Fibroblast of pulmonary artery (primary cell): ENCODE measurements at places on chromosomes 2 and 18.

GRCh38 chr2:175864137-175864850, 137.8 kb downstream of the LNPK start:
- no peak for DNase-seq

GRCh38 chr18:62524440-62525200, 1.8 kb downstream of the ZCCHC2 start:
- DNase-seq = peak; percentile 45

- no peak for DNase-seq
These were observed 1.7 kb downstream of the RMP24 start for GRCh38 chr18:35974181-35974580.

GRCh38 chr2:96703021-96703751, 36.7 kb downstream of the LMAN2L start:
- DNase-seq = no peak

GRCh38 chr2:71856773-71857525, 290.7 kb downstream of the CYP26B1 start:
- peak; percentile 30 for DNase-seq

GRCh38 chr18:67232406-67232805, 284.1 kb downstream of the DSEL start:
- peak; percentile 98 for DNase-seq

- DNase-seq = peak; percentile 62
These were observed 158.8 kb upstream of the SLC39A10 start for GRCh38 chr2:195498176-195498575.

- peak; percentile 95 for DNase-seq
These were observed 1.5 kb downstream of the PXDN start for GRCh38 chr2:1742681-1743395.

DNA sequence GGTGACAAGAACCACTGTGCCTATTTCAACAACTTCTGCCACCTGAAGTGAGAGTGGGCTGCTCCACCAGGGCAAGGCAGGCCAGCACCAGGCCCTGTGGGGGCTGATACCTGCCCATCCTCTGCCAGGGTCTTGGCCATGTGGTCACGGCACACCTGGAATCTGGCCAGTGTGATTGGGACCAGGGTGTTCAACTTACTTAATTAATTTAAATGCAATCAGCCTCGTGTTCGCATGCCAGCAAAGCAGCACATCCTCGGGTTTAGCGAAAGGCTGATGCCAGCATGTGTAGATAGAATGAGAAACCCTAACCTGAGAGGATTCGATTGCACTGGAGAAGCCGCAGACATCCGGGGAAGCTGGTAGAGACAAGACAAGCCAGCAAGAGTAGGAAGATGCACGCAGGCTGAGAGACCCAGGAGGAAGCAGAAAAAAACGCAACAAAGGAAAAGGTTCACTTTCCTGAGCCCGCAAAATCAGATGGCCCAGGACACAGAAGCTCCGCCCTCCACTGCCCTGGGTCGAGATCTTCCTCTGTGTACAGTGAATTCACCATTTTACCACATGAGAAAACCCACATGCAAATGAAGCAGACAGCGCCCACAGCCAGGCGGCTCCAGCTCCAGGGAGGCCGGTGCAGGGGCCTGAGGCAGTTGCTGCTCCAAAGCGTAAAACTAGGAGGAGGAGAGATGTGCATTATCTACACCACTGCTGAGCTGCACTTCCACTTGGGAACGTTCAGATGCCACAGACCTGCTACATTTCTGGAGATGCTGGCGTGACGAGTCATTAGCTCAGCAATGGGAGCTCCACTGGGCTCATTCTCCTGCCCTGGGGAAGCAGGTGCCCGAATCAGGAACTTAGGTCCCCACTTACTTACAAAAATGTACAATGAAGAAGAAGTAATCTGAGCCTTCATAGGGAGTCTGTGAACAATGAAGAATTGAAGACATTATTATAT, 92.1 kb downstream of the TMEM18 start:
- DNase-seq = no peak

- DNase-seq = peak; percentile 1
These were observed 226.8 kb upstream of the CHST9 start for GRCh38 chr18:27411911-27412310.

DNA sequence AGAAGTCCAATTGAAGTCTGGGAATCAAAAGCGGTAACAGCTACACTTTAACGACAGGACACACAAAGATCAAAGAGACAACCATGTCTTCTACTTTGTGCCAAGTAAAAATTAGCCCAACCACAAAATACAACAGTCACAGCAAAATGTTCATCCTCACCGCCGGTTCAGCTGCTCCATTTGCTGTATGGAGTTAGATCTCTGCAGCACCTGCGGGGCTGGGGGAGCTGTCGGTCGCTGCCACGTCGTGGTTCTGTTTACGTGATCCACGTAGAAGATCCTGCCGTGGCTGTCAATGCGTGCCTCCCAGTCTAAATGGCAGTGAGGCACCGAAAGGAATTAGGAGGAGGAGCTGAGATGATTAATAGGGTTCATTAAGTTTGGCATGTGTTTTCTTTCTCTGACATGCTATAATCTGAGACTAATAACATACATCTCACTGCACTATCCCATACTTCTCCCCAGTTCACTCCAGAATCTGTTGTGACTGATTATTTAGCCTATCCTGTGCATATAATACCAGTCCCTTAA, 136.5 kb upstream of the STK17B start:
- DNase-seq = no peak

DNA sequence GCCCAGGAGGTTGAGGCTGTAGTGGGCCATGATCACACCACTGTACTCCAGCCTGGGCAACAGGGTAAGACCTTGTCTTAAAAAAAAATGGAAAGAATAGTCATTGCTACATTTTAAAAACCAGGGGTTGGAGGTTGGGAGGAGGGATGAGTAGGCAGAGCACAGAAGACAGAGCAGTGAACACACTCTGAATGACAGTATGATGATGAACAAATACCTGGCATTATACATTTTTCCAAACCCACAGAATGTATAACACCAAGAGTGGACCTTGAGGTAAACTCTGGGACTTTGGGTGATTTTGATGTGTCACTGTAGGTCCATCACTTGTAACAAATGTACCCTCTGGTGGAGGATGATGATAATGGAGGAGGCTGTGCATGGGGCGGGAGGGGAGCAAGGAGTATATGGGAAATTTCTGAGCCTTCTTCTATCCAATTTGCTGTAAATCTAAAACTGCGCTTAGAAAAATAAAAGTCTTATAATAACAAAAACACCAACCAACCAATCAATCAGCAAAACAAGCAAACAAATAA, 111.4 kb upstream of the PGAP1 start:
- DNase-seq = peak; percentile 7

DNA sequence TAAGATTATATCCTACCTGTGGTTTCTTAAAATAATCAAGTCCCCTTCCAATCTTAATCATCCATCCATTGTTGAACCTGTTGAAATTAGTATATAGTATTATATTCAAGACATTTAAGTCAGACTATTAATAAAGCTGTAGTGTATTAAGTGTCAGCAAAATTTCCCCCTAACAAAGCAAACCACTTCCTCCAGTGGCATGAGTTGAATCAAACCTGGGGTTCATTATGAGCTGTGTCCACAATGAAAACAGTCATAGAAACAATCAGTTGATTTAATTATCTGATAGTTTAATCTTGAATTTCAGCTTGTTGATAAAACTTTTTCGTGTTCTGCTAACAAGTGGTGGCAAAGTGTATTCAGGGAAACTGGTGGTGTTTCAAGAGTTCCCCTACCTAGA, 11.3 kb downstream of the MITD1 start:
- no peak for DNase-seq

- DNase-seq = peak; percentile 45
These were observed 18.8 kb downstream of the ZNF385B start for GRCh38 chr2:179842498-179843153.

DNA sequence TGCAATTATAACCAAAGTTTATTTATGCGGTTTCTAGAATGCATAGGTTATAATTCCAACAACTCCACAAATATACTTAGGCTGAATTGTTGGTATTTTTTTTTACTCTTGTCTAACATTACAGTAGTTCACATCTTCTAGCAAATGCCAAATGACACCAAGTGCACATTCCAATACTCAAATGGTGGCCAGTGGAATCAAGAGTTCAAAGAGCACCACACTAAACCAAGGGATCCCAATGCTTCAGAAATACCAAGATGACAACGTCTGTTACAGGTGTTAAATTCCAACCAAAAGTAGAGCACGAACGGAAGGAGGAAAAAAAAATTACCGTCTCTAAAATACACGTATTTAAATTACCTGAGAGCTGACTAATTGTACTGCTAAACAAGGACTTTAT, 136.2 kb downstream of the TMEM247 start:
- DNase-seq = no peak

GRCh38 chr2:85794038-85794441, 40.2 kb downstream of the ATOH8 start:
- no peak for DNase-seq

- no peak for DNase-seq
These were observed 46.3 kb downstream of the ANKMY1 start for GRCh38 chr2:240511351-240512108.

DNA sequence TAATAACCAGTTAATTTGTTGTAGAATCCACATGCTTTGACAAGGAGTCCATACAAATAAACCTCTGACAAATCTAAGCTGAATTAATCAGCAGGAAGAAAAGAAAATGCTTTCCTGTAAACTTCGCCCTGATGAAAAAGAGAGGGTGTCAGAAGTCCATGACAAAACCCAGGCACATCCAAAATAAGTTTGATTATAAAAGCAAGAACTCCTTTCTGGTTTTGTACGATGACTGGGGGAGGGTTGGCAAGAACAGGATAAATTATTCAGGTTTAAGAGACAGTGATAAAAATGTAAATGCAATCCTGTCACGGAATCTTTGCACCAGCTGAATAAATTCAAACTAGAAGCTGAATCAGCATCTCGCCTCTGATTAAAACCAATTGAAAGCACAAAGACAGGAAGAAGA, 469.2 kb upstream of the TNP1 start:
- DNase-seq = no peak

GRCh38 chr18:52992041-52992440, 652.0 kb downstream of the DCC start:
- DNase-seq = no peak

- DNase-seq = peak; percentile 51
These were observed 111.7 kb downstream of the ANKRD44 start for GRCh38 chr2:197198890-197199289.

GRCh38 chr2:9778012-9778411, 65.3 kb upstream of the TAF1B start:
- no peak for DNase-seq

DNA sequence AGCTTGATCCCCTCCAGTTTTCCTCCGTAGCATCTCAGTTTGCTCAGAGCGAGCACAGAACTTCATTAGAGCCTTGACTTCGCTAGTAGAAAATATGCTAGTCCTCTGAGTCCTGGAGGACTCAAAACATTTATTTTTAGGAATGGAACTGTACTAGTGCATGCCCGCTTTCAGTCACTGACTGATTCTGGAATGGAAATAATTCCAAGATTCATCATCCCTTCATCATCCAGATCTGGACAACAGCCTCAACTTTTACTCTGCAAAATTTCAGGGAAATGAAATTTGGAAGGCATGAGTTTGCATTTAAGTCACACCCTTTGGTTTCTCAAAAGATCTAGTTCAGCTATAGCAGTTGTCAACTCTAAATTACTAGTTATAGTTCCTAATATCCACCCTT, 304.6 kb downstream of the XIRP2 start:
- DNase-seq = no peak

DNA sequence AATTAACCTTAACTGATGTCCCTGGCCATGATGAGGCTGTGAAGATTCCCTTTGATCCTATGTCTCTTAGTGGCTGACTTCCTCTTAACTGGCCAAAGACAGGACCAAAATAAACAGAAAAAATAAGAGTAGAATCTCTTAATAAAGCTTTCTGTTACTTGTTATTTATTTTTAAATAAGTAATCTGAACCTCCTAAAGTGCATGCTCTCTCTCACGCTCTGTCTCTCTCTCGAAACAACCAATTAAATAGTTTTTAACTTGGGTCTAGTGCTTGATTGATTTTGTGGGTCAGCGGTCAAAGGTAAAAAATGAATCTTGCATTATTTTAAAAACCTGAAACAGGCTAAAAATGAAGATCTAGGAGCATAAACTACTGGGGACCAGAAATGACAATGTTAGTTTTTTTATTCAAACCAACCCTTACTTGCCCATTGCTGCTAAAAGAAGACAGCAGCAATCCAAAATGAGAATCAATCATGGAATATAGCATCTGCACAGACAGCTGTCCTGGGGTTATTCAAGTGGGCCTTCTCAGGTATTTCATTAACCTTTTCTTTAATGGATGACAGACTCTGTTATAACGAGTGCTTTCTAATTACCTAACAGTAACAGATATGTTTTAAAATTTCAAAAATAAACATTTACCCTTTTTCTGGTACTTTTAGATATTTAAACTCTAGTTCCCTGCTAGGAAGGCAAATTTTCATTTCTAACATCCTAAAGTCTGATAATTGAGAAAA, 11.2 kb downstream of the GAREM1 start:
- DNase-seq = no peak

DNA sequence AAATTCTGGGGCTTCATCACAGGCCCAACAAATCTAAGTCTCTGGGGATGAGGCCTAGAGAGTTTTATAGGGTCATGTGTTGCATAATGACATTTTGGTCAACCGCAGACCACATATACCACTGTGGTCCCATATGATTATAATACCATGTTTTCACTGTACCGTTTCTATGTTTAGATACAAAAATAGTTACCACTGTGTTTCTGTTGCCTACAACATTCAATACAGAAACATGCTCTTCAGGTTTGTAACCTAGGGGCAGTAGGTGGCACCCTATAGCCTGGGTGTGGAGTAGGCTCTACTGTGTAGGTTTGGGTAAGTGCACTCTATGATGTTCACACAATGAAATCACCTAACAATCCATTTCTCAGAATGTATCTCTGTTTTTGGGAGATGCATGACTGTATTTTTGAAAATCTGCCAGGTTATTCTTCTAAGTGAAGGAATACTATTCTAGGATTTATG, 485.2 kb downstream of the PTPRM start:
- peak; percentile 57 for DNase-seq

- DNase-seq = peak; percentile 51
These were observed 17.0 kb downstream of the THNSL2 start for GRCh38 chr2:88187038-88187676.

DNA sequence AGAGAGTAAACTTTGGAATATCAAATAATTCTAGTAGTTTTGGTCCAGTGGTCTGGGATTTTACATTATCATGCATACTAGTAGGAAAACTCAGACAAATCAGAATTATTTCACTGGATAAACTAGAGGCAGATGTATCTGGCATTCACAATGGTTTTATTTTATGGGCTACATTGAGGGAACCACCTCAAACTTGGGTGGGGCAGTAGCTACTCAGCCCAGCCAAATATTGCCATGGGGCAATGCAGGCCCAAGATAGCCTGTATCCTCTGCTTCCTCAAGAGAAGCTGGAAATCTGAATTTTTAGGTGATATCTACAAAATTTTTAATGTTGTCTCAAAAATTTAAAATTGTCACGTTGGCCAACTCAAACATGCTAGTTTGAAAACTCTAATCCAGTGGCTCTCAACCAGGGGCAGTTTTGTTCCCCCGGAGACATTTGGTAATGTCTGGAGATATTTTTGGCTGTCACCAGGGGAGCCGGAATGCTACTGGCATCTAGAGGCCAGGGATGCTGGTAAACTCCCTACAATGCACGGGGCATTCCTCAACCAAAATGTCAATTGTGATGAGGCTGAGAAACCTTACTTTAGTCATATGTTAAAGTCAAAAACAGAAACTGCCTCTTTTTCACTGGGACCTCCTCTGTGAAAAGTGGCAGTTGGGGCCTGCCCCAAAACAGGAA, 172.8 kb upstream of the SPRED2 start:
- no peak for DNase-seq

GRCh38 chr2:85801871-85802270, 48.1 kb downstream of the ATOH8 start:
- DNase-seq = no peak
